ENCODE measurements at places on chromosomes 6 and 20. TPM values are rescaled to one million over a fixed set of nuclear protein-coding genes. Genes with fewer than 3 reads are reported as not detected.

The LY6G6F gene
- not detected for total RNA-seq

DNA sequence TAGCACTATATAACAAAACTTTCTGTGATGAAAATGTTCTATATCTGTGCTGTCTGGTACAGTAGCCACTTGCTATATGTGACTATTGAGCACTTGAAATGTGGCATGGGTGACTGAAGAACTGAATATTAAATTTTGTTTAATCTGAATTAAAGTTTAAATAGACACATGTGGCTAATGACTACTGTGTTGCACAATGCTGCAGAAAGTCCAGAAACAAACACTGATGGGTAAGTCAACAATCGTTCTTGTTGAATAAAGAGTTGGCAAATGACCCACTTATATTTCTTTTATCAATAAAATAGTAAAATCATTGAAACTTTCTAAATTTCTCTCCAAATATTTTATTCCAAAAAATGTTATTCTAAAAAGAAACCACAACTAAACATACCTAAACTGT is 81.8 kb downstream of the PROKR2 start:
- no peak overlapping the region for H3K4me3 ChIP-seq
- H3K27ac ChIP-seq: no peak overlapping the region
- no peaks in the 10 kb centered on the region for H3K27me3 ChIP-seq

DNA sequence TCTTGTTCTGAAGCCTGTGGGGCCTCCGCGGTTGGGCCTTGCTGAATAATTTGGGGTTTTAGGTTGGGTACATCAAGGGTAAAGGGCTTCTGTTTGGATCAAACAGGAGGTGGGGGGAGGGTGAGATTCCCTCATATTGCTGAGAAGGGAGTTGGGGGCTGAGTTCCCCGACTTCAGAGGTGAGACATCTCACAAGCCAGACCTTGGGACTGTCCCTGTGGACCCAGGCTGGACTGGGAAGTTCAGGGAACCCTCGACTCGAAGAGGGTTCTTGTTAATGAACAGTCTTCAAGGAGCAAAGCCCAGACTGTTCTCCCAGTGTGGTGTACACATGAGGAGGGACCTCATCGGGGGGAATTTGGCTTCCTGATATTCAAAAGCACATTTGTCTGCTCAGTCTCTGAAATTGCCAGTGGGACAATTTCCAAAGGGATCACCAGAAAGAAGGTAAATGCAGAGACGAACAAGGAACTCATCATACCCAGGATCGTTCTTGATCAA is 118.5 kb downstream of the SYCP2 start:
- no peaks in the 10 kb centered on the region for H3K36me3 ChIP-seq
- H3K27ac ChIP-seq: no peak overlapping the region
- no peak overlapping the region for H3K4me3 ChIP-seq
- no peaks in the 10 kb centered on the region for H3K27me3 ChIP-seq
- no peak for DNase-seq
- no peaks in the 10 kb centered on the region for H3K4me1 ChIP-seq

The MUC21 gene
- total RNA-seq: not detected

DNA sequence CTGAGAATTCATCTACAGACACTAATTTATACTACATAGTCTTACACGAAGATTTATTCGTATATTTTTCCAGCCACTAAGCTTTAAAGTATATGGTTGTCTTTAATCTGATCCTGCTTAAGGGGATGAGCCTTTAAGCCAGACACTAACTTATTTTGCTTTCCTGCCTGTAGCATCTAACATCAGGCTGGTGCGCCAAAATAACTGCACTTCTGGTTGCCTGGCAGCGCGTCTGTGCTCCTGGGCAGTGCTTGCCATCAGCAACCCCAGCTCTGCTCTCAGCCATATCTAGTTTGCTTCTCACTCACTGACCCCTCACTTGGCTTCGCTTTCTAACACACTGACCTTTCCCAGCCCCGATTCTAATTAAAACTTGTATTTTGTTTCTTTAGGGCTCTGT is 21.8 kb downstream of the HMGCLL1 start:
- H3K27ac ChIP-seq: no peak overlapping the region
- no peak overlapping the region for H3K4me3 ChIP-seq
- H3K36me3 ChIP-seq: no peaks in the 10 kb centered on the region
- no peaks in the 10 kb centered on the region for H3K4me1 ChIP-seq
- DNase-seq: no peak
- no peaks in the 10 kb centered on the region for H3K27me3 ChIP-seq

GRCh38 chr6:166938150-166938549 is 18.2 kb downstream of the RNASET2 start:
- no peak for DNase-seq
- peaks cover 1% of the 10 kb centered on the region for H3K36me3 ChIP-seq
- H3K4me3 ChIP-seq: no peak overlapping the region
- H3K27me3 ChIP-seq: no peaks in the 10 kb centered on the region

DNA sequence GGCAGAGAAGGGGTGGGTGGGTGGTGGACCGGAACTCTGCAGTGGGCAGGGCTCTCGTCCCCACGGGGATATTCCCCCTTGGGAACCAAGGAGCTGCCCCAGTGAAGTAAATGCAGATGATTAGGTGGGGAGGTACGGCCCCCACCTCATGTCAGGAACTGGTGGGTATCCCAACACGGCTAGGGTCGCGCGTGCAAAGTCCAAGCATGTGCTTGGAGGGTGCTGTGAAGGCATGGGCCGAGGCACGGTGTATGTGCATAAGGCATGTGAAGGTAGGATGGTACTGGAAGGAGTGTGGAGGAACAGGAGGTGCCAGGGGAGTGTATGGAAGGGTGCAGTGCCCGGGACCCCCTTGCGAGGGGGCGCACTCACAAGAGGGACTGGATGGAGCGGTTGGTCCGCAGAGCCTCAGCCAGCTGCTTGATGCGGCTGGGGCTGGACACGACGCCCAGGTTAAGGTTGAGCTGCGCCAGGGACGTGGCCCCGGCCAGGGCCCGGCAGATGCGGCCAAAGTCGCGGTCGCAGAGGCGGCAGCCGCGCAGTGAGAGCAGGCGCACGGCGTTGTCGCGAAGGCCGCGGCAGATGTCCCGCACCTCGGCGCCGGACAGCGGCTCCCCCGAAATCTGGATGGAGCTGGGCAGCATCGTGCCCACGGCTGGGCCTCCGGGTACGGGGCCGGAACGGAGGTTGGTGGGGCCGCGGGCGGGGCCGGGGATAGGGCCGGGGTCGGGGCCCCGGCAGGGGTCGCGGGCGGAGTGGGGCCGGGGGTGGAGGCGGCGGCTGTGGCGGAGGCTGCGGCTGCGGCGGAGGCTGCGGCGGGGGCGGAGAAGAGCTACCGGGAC is 783 bp downstream of the LRRC73 start:
- H3K4me3 ChIP-seq: peak overlapping the region; percentile 35
- no peaks in the 10 kb centered on the region for H3K27me3 ChIP-seq
- no peak for DNase-seq
- peaks cover 3% of the 10 kb centered on the region for H3K36me3 ChIP-seq

The FOXA2 gene
- total RNA-seq: not detected

GRCh38 chr20:38111366-38112232 is 53.5 kb downstream of the TGM2 start:
- H3K4me1 ChIP-seq: peaks cover 12% of the 10 kb centered on the region
- H3K4me3 ChIP-seq: no peak overlapping the region
- no peak for DNase-seq
- peak overlapping the region; percentile 83 for H3K27ac ChIP-seq

DNA sequence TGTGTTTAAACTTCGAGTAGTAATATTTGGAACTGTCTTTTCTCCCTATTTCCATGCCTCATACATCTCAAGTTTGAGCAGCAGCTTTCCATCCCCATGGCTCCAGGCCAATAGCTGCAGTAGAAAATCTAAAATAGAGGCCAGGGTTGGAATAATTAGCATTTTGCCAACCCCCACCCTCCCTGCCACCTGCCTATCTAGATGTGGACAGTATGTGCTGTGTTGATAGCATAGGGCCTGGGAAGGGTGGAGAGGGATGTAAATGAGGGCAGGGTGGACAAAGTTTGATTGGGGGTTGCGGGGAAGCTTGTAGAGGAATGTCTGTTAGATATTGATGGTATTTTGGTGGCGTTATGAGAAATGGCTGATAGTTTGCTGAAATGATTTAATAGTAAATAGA is 5.6 kb downstream of the TOP1 start:
- no peaks in the 10 kb centered on the region for H3K36me3 ChIP-seq
- no peak overlapping the region for H3K4me3 ChIP-seq
- peaks cover 13% of the 10 kb centered on the region for H3K4me1 ChIP-seq
- H3K27me3 ChIP-seq: no peaks in the 10 kb centered on the region
- no peak overlapping the region for H3K27ac ChIP-seq

DNA sequence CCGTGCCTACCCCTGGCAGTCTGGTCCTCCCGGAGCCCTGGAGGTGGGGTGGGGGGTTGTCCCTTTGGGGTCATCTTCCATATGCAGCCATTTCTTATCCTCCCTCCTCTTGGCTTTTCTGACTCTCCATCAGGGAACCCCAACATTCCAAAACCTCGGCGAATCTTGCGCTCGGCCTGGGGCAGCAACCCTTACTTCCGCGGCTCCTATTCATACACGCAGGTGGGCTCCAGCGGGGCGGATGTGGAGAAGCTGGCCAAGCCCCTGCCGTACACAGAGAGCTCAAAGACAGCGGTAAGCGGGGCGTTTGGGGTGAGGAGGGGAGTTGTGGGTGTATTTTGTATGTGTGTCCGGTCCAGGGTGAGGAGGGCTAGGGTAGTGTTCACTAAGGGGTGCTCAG is 168.0 kb upstream of the RNF24 start:
- H3K36me3 ChIP-seq: no peaks in the 10 kb centered on the region
- H3K27ac ChIP-seq: no peak overlapping the region
- no peak overlapping the region for H3K4me3 ChIP-seq
- H3K27me3 ChIP-seq: no peaks in the 10 kb centered on the region
- no peak for DNase-seq

- no peak overlapping the region for H3K4me3 ChIP-seq
- H3K4me1 ChIP-seq: no peaks in the 10 kb centered on the region
- no peak for DNase-seq
- H3K27me3 ChIP-seq: no peaks in the 10 kb centered on the region
- H3K36me3 ChIP-seq: no peaks in the 10 kb centered on the region
These were observed 91.0 kb upstream of the MCHR2 start for GRCh38 chr6:100084991-100085364.

The CCN6 gene
- not detected for total RNA-seq

DNA sequence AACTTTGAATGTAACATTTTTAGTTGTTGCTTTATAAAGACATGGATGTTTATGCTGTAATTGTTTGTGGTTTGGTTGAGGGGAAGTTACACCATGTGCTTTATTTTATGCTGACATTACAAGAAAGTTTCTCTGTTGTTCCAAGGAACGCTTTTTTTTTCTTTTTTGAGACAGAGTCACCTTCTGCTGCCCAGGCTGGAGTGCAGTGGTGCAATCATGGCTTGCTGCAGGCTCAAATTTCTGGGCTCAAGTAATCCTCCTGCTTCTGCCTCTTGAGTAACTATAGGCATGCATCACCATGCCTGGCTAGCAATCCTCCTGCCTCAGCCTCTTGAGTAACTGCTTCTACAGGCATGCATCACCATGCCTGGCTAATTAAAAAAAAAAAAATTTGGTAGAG is 21.0 kb upstream of the IFNGR1 start:
- H3K4me1 ChIP-seq: peaks cover 4% of the 10 kb centered on the region
- no peaks in the 10 kb centered on the region for H3K27me3 ChIP-seq
- no peak overlapping the region for H3K27ac ChIP-seq
- no peaks in the 10 kb centered on the region for H3K36me3 ChIP-seq

DNA sequence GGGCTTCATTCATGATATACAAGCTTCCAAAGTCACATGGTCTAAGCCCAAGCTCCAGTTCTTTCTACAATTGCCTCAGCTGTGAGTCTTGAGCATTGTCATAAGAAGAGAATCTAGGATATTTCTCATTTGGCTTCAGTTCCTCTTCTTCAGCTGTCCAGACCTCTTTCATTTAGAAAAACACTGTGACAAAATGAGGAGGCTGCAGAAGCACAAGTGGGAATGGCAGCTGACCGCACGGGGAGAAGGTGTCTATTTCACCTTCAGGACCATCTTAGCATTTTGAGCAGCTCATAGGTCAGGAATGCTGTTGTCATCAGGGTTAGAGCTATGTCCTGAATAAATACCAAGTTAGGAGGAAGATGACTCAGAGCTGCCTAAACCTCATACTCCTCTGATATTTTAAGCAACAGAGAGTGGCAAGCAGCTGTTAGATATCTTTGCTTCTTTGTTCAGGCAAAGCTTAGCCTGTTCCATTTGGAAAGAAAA is 390.1 kb upstream of the CITED2 start:
- no peak for DNase-seq
- no peak overlapping the region for H3K27ac ChIP-seq
- H3K36me3 ChIP-seq: no peaks in the 10 kb centered on the region
- H3K27me3 ChIP-seq: no peaks in the 10 kb centered on the region

GRCh38 chr6:44012078-44012493 is 115.2 kb downstream of the MRPL14 start:
- DNase-seq: peak; percentile 44
- H3K36me3 ChIP-seq: no peaks in the 10 kb centered on the region
- H3K27ac ChIP-seq: no peak overlapping the region
- no peaks in the 10 kb centered on the region for H3K4me1 ChIP-seq

- H3K27ac ChIP-seq: no peak overlapping the region
- no peaks in the 10 kb centered on the region for H3K27me3 ChIP-seq
- peaks cover 18% of the 10 kb centered on the region for H3K36me3 ChIP-seq
- H3K4me3 ChIP-seq: no peak overlapping the region
- DNase-seq: no peak
- H3K4me1 ChIP-seq: no peaks in the 10 kb centered on the region
These were observed 27.2 kb downstream of the CMTR1 start for GRCh38 chr6:37459981-37460800.

The TSBP1 gene
- not detected for total RNA-seq

DNA sequence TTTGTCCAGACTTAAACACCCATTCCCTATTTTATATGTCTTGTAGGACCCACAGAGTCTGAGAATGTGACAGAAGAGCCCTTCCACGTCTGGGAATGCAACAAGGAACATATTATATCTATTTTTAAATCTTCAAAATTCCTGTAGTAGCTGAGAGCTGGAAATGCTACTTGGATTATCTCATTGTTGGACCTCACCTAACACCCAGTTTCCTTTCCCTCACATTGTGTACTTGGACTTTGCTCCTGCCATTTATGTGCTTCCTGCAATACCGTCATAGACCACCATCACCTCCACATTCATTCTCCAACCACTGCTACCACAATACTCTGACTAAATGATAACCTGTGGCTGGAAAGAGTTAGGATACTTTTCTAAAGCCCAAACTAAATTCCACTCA is 335.4 kb downstream of the COL12A1 start:
- no peak overlapping the region for H3K27ac ChIP-seq
- H3K4me1 ChIP-seq: peaks cover 2% of the 10 kb centered on the region
- H3K27me3 ChIP-seq: no peaks in the 10 kb centered on the region
- H3K4me3 ChIP-seq: no peak overlapping the region

DNA sequence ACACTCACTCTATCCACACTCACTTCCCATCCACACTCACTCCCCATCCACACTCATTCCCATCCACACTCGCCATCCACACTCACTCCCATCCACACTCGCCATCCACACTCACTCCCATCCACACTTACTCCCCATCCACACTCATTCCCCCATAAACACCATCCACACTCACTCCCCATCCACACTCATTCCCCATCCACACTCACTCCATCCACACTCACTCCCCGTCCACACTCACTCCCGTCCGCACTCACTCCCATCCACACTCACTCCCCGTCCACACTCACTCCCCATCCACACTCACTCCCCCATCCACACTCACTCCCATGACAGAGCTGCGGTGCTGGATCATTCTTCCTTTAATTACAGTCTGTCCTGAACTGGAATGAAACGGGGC is 17.1 kb downstream of the THBS2 start:
- no peak for DNase-seq
- no peaks in the 10 kb centered on the region for H3K36me3 ChIP-seq
- H3K4me3 ChIP-seq: no peak overlapping the region
- no peaks in the 10 kb centered on the region for H3K4me1 ChIP-seq
- H3K27me3 ChIP-seq: no peaks in the 10 kb centered on the region
- H3K27ac ChIP-seq: no peak overlapping the region
